ENCODE measurements at places on chromosomes 11 and 22.

DNA sequence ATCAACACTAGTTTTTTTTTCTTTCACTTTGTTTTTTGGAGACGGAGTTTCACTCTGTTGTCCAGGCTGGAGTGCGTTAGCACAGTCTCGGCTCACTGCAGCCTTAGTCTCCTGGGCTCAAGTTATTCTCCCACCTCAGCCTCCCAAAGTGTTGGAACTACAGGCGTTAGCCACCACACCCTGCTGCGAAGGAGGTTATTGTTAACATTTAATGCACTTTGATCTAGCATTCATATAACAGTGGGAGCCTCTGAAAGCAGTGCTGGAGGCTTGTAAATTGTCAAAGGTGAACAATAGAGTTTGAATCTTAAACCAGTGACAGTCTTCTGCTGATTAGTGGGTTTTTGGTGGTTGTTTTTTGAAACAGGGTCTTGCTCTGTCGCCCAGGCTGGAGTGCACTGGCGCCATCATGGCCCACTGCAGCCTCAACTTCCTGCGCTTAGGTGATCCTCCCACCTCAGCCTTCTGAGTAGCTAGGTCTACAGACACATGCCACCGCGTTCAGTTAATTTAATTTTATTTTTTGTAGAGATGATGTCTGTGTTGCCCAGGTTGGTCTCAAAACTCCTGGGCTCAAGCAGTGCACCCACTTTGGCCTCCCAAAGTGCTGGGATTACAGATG is 96.9 kb upstream of the HORMAD2 start:
- DNase-seq = no peak

- no peak for DNase-seq
These were observed 24.2 kb downstream of the KREMEN1 start for GRCh38 chr22:29096736-29097669.

- no peak for DNase-seq
These were observed 150.2 kb downstream of the BRD1 start for GRCh38 chr22:49677495-49677889.

- DNase-seq = no peak
These were observed 371.1 kb downstream of the RAB38 start for GRCh38 chr11:87804176-87804575.

- no peak for DNase-seq
These were observed 42.9 kb upstream of the DAGLA start for GRCh38 chr11:61637277-61637676.

DNA sequence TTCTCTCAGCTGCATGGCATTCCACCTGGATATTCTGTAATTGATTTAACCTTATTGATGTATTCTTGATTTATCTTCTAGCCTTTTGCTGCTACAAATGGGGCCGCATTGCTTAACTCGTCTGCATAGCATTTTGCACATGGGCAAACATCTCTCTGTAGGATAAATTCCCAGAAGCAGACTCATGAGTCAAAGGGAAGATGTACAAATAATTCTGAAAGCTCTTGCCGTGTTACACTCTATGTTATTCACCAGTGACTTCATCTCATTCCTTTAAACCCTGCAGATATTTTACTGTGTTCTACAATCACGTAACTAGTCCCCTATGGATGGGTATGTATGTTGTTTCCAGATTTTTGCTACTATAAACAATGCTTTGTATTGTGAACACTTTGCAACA is 112.7 kb downstream of the SEZ6L start:
- DNase-seq = no peak

- peak; percentile 79 for DNase-seq
These were observed at the start of gene RAC2 for GRCh38 chr22:37244114-37244921. Gene RAC2 (minus strand): TSS chr22:37244269. CDS start chr22:37244148, 121 bp downstream.

DNA sequence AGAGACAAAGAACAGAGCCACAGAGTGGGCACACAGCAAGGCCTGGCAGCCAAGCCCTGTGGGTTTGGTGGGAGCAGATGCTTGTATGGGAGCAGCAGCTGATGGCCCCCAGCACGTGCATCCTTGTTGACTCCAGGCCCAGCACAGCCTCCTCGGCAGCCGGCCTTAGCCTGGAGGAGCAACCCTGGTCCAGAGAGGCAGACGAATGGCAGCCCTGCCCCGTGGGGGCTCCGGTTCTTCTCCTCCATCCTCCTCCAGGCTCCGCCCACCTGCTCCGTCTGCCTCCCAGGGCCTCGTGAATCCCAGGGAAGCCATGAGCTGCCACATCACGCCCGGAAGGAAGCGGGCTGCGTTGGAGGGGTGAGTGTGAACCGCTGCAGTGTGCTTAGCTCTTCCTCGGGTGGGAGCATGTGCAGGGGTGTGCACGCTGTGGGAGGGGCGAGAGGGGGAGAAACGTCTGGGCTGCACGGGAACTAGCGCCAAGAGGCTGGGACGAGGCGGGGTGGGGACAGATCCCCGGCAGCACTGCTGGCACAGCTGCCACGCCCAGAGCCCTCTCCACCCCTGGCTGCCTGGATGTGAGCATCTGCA is 36.3 kb upstream of the JAM3 start:
- DNase-seq = no peak

GRCh38 chr11:36364551-36365325 is 68.7 kb downstream of the PRR5L start:
- DNase-seq = no peak

DNA sequence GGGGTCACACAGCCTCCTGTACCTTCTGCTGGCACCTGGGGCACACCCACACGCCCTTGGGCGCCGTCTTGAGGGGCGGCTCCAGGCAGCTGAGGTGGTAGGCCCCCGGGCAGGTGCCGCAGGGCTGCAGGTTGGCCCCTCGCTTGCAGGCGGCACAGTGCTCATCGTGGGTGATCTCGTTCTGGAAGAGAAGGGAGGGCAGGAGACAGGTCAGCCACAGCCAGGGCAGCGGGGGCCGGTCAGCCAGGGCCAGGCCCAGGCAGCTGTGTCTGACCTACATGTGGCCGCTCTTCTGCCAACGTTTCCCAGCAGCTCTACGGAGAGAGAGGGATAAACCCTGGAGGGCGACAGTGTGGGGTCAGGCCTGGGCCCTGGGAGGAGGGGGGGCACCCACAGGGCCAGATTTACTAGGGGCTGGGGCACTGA is 121.9 kb downstream of the PHF21B start:
- DNase-seq = no peak

DNA sequence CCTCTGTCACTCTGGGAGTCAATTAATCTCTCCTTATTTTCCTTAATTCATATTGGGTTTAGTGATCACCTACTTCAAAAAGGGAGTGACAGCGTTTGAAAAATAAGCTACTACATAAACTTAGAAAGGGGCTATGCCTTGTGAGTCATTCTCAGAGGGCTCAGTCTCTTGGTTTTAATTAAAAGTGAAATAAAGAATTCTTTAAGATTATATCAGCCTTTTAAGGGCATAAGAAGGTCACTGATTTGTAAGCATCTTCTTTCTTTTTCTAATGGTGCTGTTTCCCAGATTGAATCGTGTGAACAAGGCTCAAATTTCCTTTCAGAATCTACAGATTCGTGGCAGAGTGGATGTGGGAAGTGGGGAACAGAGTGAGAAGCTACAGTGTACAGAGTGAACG is 636.2 kb upstream of the CCDC90B start:
- no peak for DNase-seq

GRCh38 chr11:94873916-94874540 is 99.3 kb downstream of the CWC15 start:
- no peak for DNase-seq

DNA sequence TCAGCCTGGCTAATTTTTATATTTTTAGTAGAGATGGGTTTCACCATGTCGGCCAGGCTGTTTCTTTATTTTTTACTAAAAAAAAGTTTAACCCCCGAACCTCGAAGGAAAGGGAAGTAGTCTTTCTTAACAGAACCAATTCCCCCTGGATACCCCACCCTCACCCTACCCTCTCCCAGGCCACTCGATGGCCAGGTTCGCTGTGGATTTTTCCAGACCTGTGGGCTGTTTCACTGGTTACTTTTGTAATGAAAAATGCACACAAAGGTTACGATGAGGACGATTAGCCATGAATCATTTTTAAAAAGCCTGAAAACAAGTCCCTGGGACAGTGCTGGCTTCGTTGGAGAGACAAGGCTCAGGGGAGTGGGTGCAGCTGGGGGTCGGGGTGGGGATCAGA is 2.5 kb downstream of the TSPO start:
- no peak for DNase-seq

GRCh38 chr11:72577271-72577721 is 96.9 kb downstream of the PDE2A start:
- DNase-seq = no peak

DNA sequence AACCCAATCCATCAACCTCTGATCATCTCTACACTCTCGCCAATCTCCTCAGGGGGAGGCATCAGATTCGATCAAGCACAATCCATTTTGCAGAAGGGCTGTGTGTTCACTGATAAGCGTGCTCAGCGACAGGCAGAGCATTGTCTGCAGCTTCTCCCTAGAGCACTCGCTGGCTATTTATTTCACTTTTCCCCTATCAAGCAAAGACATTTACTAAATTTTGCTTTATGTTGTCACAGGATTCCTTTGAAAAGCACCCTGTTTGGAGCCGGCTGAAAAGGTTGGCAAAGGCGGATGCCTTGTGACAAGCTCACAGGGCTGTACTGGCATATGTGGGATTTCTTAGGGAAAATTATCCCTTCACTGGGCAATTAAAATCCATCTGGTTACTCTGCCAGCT is 1381.5 kb upstream of the TENM4 start:
- DNase-seq = no peak

GRCh38 chr11:46237248-46238077 is 40.0 kb upstream of the CREB3L1 start:
- peak; percentile 52 for DNase-seq

GRCh38 chr11:8242118-8242475 is 21.6 kb downstream of the LMO1 start:
- no peak for DNase-seq

DNA sequence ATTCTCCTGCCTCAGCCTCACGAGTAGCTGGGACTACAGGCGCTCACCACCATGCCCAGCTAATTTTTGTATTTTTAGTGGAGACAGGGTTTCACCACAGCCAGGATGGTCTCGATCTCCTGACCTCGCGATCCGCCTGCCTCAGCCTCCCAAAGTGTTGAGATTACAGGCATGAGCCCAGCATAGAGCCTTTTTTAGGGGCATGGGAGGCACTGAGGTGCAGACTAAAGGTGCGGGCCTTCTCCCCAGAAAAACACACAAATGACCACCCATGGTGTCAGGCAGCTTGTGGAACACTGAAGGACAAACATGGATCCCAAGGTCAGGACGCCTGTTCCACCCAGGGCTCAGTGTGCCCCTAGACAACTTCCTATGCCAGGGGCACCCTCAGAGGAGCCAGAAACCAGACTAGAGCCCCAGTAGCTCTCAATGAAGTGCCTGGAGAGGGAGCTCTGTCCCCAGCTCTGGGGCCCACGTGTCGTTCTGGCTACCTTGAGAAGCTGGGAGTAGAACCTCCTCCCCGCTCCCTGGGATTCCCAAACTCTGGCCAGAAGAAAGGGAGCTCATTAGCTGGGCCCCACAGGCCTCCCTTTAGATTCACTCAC is 21.2 kb upstream of the CD5 start:
- no peak for DNase-seq

DNA sequence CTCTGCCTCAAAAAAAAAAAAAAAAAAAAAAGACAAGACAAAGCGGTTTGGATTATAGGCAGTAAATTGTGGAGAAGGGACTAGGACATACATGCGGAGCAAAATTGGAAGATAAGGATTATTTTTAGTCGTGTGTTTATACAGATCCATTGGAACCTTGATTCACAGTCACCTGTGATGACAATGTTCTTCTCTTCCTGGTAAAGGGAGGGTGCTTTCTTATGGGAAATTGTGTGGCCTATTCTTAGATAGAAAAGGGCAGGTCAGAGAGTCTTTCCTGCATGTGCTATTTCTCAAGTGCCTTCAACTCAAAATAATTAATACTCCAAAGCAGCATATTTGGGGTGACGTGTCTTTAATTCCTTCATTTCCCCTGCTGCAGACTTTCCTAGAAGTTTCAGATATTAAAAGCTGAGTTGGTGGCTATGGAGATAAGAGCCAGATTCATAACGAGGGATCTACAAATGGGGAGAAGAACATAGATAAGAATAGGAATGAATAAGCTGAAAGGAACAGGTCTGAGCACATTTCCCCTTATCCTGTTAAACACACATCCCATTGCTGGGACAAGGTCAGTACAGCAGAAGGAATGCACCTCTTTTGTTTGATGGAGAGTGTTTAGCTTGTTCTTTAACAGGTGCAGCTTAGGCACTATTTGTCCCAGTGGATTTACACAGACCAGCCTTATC is 22.5 kb downstream of the GSTT2B start:
- DNase-seq = no peak

GRCh38 chr11:95850137-95850536 is 59.8 kb downstream of the CEP57 start:
- no peak for DNase-seq

DNA sequence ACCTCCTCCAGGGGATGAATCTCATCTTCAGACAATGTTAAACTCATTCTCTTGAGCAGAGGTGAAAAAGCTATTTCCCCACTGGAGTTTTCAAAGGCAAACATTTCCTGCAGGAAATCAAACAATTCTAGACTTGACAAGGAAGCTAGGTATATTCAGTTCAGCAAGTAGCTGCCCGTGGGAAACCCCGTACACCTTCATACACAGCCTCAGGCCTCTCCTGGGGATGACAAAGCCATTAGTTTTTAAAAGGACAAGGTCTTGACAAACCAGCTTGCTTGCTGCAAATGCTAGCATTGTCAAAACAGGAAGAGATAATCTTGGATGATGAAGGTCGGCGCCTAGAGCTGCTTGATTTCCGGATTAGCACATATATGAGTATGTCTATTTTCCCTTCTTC is 1630.8 kb upstream of the TENM4 start:
- DNase-seq = no peak

GRCh38 chr11:43988040-43988817 is 45.8 kb downstream of the C11orf96 start:
- DNase-seq = no peak

DNA sequence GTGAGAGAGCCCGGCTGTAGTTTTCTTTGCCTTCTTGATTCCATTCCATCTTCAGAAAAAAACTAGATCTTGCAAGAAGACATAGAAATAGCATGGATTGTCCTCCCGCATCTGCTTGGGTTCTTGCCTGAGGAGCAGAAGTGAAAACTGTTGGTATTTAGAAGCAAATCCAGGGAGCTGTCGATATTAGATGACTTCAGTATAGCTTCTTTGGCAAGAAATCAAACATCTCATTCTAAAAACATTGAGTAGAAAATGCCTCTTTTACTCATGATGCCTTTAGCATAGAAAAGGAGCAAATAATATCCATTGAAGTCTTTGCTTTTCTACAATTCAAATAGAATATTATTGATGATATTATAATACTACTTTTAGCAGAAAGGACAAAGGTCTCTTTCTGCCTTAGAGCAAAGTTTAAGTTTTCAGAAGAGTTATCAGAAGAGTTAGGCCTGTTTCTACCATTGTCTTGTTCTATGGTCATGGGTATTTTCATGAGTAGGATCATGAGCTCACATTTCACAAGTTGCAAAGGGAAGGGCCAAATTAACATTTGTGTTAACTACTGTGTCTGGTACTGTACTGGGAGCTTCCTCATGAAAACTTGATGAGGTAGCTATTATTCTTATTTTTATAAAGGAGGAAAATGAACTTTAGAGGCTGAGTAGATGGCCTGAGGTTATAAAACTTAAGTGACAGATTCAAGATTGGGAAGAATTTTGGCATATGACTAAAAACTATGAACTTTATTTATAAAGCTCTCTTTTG is 49.7 kb downstream of the EXT2 start:
- DNase-seq = no peak

- no peak for DNase-seq
These were observed 22.2 kb upstream of the NAP1L4 start for GRCh38 chr11:3014057-3014938.
